ENCODE measurements at places on chromosomes 12 and 14.

DNA sequence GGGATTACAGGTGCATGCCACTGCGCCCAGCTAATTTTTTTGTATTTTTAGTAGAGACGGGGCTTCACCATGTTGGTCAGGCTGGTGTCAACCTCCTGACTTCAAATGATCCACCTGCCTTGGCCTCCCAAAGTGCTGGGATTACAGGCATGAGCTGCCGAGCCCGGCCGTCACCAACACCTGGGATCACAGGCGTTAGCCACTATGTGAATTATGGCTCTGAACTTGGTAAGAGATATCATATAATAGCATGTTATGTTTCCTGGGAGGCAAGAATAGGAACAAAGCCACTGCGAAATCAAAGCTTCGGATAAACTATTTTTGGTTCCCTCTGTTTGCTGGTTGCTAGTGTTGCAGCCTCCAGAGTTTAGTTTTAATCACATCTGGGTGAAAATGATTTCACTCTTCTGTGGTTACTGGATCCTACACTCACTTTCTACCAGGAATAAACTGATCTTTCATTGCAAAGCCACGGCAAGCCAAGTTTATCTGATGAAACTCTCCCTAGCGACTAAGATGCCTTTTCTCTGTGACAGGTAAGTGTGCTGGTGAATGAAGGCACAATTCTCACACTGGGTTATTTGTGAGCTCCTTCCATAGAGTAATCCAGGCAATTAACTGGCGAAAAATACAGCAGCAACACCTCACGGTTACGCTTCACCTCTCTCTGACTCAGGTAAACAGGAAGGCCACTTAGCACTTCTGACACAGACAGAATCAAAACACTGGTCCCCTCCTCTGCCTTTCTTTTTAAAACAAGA lies 16.7 kb downstream of the SNRNP35 start:
- no peak for DNase-seq

DNA sequence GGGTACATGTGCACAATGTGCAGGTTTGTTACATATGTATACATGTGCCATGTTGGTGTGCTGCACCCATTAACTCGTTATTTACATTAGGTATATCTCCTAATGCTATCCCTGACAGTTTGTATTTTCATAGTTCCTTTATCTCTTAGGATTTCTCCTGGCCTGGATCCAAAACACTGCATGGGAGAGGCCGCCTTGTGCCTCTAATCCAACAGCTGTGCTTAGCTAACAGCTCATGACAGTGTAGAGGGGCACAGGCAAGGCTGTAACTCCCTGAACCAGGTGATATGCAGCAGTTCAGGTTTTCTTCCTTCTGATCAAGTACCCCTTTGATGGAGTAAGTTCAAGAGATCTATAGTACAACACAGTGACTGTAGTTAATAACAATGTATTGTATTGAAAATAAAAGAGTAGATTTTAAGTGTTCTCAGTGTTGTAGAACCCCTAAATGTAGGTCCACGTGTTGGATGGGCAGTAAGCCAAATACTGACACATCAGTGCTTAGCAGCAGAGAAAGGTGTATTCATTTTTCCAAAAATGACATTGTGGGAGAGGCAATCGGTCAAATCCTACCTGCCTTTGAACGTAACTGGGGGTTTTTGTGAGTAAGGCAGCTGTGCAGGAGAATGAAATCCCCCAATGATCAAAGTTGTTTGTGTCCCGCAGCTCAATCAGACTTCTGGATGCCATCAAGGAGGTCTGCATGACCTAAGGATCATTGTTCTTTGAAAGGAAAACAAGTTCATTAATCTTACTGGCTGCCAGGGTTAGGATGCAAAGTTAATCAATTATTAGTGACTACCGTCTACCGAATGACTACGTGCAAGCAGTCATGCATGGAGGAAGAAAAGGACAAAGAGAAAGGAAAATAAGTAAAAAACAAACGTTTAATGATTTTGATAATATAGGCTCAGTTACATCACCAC lies 89.3 kb upstream of the FGD4 start:
- no peak for DNase-seq

DNA sequence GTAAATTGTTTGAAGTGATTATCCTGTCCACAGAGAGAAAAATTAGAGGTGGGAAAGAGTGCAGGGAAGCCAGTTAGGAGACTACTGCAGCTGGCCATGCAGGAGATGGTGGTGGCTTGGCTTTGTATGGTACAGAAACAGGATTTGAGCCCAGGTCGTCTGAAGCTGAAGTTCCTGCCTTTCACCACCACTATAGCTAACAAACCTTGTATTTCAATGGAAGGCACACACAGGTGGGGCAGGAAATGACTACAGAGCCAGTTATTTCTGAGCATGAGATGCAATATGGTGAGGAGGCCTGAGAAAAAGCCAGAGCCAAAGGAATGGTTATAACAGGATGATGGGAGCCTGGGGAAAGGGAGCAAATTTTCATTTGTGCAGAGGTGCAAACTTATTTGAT lies 103.9 kb downstream of the BTG1 start:
- no peak for DNase-seq

DNA sequence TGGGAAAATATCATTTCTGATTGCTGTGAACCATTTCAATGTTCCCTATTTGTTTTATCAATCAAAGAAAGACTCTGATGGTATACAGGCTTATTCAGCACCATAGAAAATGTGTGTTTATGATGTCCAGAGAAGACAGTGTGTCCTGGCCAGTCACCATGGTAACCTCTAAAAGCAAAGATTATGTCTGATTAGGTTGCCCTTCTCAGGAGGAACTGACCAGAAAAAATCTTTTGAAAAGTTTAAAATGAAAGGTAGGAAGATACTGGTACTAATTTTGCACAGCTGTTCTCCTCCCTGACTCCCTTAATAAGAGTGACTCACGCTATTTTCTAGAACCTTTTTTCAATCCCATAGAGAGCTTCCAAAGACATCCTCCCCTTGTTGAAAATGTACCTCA lies 391.8 kb upstream of the DCN start:
- DNase-seq = no peak
